ENCODE measurements at places on chromosomes 5 and 9. TPM values are rescaled to one million over a fixed set of nuclear protein-coding genes. Genes with fewer than 3 reads are reported as not detected.

The SMIM33 gene
- not detected for polyA plus RNA-seq

The PCDHGB5 gene
- 15.0 TPM for polyA plus RNA-seq

The PTPRD gene
- polyA plus RNA-seq, result 0.05 TPM

DNA sequence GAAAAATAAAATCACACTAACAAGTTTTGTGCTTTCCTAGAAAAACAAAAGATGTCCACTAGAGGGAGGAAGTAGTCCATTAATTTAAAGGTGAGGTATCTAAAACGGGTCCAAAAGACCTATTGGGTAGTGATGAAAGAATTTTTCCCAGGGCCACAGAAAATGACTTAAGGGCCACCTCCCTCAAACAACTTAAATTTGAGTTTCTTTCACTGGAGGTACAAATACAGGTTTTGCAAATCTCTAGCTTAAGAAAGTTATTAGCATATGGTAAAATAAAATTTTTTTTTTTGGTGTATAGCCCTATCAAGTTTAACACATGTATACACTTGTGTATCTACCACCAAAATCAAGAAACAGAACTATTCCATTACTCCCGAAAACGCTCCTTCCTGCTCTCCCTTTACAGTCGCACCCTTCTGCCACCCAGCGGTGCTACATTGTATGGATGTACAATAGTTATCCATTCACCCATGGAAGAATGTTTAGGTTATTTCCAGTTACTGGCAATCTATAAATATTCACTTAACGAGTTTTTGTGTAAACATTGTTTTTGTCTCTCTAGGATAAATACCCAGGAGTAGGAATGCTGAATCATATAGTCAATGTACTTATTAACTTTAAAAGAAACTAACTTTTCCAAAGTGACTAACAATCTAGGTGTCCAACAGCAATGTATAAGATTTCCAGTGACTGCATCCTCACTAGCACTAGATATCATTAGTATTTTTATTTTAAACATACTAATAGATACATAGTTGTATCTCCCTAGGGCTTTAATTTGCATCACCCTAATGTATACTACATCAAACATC lies 21.9 kb downstream of the DEPDC1B start:
- peak overlapping the region; percentile 47 for H3K4me3 ChIP-seq
- H3K27ac ChIP-seq, result no peak overlapping the region

- no peaks in the 10 kb centered on the region for H3K27me3 ChIP-seq
- H3K36me3 ChIP-seq, result no peaks in the 10 kb centered on the region
- DNase-seq, result peak; percentile 23
- H3K27ac ChIP-seq, result no peak overlapping the region
- H3K4me1 ChIP-seq, result peaks cover under 1% of the 10 kb centered on the region
- H3K4me3 ChIP-seq, result no peak overlapping the region
These were observed 53.0 kb upstream of the KLF4 start for GRCh38 chr9:107542411-107543157.

DNA sequence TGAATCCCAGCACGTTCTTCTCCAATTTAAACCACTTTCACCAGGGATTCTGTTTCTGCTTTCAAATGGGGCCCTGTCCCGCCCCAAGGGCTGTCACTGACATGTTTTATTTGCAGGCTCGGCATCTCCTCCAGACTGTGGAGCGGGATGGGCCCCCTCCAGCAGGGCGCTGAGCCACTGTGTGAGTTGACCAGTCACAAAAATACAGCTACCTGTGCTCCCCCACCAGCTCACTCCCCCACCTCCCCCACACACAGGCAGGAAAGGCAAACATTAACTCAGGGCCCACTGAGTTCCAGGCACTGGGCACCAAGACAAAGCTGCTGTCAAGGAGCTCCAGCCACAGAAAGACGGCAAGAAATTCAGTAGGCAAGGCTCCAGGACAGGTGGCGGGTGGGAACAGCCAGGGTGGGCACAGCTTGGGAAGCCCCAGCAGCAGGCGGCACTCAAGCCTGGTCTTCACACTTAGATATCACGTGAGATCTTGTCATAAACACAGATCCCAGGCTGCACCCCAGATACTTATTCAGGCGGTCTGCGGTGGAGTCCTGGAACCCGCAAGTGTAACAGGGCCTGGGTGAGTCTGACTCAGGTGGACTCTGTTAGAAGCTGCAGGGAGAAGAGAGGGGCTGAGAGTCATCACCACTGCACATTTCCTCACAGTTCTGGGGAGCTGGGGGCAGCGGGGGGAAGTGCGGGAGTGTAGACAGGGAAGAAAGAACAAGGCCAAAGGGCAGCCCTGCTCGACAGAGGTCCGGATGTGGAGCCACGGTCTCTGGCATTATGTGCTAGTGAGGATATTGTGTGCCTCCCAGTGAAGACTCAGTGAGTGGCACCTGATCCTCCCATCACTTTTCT lies 44.7 kb downstream of the OR2V1 start:
- DNase-seq, result no peak
- H3K4me3 ChIP-seq, result no peak overlapping the region
- H3K27me3 ChIP-seq, result peaks cover 17% of the 10 kb centered on the region
- no peaks in the 10 kb centered on the region for H3K4me1 ChIP-seq

DNA sequence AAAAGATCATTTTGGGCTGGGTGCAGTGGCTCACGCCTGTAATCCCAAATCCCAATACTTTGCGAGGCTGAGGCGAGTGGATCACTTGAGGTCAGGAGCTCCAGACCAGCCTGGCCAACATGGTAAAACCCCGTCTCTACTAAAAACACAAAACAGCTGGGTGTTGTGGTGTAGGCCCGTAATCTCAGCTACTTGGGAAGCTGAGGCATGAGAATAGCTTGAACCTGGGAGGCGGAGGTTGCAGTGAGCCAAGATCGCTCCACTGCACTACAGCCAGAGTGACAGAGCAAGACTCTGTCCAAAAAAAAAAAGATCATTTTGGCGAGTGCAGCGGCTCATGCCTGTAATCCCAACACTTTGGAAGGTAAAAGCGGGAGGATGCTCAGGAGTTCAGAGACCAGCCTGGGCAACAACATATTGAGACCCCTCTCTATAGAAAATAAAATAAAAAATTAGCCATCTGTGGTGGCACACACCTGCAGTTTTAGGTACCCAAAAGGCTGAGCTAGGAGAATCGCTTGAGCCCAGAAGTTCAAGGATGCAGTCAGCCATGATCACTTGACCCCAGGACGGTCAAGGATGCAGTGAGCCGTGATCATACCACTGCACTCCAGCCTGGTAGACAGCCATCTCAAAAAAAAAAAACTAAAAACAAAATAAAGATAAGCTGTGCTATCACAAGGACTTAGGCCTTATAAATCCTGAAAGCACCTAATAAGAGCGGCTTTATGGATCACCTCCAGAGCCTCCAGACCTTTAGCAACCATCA lies 16.2 kb downstream of the PPP2CA start:
- no peak overlapping the region for H3K4me3 ChIP-seq
- H3K27me3 ChIP-seq, result no peaks in the 10 kb centered on the region
- H3K4me1 ChIP-seq, result peaks cover 19% of the 10 kb centered on the region
- no peak for DNase-seq
- H3K36me3 ChIP-seq, result peaks cover 6% of the 10 kb centered on the region
- H3K27ac ChIP-seq, result no peak overlapping the region

GRCh38 chr5:122523776-122524175 lies 211.7 kb downstream of the SNCAIP start:
- no peak overlapping the region for H3K27ac ChIP-seq
- no peak overlapping the region for H3K4me3 ChIP-seq
- no peaks in the 10 kb centered on the region for H3K27me3 ChIP-seq
- no peaks in the 10 kb centered on the region for H3K4me1 ChIP-seq
- H3K36me3 ChIP-seq, result no peaks in the 10 kb centered on the region

GRCh38 chr5:132009706-132010405 lies 1.6 kb downstream of the ACSL6 start:
- no peaks in the 10 kb centered on the region for H3K36me3 ChIP-seq
- H3K4me1 ChIP-seq, result no peaks in the 10 kb centered on the region
- H3K4me3 ChIP-seq, result no peak overlapping the region
- DNase-seq, result no peak
- H3K27ac ChIP-seq, result no peak overlapping the region

- H3K4me1 ChIP-seq, result peaks cover 25% of the 10 kb centered on the region
- H3K36me3 ChIP-seq, result no peaks in the 10 kb centered on the region
- peak overlapping the region; percentile 91 for H3K4me3 ChIP-seq
- DNase-seq, result peak; percentile 75
These were observed 483 bp downstream of the C9orf85 start for GRCh38 chr9:71911908-71912335.

DNA sequence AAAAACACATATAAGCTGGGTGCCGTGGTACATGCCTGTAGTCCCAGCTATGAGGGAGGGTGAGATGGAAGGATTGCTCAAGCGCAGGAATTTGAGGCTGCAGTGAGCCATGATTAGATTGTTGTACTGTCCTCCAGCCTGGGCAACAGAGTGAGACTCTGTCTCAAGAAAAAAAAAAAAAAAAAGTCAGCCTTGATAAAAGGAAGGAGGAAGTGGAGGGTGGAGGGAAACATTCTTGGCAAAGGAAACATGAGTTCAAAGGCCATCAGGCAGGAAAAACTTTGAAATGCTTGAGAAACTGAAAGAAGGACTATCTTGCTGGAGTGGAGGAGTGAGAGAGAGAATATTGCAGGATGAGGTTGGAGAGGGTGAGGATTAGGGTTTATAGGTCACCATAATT lies 18.3 kb upstream of the ANKHD1 start:
- no peaks in the 10 kb centered on the region for H3K27me3 ChIP-seq
- no peak for DNase-seq
- H3K4me3 ChIP-seq, result no peak overlapping the region
- no peaks in the 10 kb centered on the region for H3K36me3 ChIP-seq
- H3K4me1 ChIP-seq, result no peaks in the 10 kb centered on the region

GRCh38 chr5:107541400-107541799 lies 129.3 kb downstream of the EFNA5 start:
- peaks cover 17% of the 10 kb centered on the region for H3K27me3 ChIP-seq
- no peak overlapping the region for H3K4me3 ChIP-seq
- H3K36me3 ChIP-seq, result no peaks in the 10 kb centered on the region
- H3K4me1 ChIP-seq, result peaks cover 6% of the 10 kb centered on the region
- no peak for DNase-seq

All from GM23248 (cell line).